ENCODE measurements at places on chromosomes 16 and 17.

GRCh38 chr17:40666331-40666730 lies 1.4 kb upstream of the KRT222 start:
- DNase-seq = no peak

DNA sequence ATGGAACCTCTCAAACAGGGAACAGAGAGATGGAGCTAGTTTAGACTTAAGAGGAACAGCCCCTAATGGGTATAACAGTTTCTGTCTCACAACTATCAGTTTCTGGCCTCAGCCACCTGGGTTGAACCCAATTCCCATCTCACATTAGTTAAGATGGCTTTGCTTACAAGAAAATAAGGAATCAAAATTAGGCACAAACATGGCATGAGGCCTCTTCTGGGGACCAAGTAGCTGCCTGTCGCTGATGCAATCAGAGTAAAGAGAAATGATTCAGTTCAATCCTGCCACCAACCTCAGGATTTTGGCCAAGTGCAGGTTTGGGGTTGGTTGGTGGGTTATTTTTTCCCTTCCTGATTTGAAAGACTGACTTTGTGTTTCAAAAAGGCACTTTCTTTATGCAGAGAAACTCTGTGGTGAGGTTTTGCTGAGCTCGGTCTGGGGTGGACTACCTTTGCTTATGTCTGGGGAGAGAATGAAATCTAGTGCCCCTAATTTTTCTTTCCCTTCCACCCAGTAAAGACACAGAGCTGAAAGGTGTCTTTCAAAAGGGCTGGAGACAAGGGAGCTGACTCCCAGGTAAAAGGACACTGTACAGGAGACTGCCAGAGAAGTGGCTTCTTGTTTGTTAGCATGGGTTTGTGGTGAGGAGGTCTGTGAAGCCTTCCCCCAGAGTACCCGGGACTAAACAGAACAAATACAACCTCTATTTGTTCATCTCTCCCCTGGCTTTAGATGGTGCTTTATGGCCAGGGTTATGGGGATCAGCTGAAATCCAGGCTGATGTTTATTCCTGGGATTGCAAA lies 44.8 kb upstream of the NFAT5 start:
- DNase-seq = peak; percentile 40

- DNase-seq = no peak
Observed at GRCh38 chr16:70483426-70483825, 29.0 kb downstream of the FCSK start.

DNA sequence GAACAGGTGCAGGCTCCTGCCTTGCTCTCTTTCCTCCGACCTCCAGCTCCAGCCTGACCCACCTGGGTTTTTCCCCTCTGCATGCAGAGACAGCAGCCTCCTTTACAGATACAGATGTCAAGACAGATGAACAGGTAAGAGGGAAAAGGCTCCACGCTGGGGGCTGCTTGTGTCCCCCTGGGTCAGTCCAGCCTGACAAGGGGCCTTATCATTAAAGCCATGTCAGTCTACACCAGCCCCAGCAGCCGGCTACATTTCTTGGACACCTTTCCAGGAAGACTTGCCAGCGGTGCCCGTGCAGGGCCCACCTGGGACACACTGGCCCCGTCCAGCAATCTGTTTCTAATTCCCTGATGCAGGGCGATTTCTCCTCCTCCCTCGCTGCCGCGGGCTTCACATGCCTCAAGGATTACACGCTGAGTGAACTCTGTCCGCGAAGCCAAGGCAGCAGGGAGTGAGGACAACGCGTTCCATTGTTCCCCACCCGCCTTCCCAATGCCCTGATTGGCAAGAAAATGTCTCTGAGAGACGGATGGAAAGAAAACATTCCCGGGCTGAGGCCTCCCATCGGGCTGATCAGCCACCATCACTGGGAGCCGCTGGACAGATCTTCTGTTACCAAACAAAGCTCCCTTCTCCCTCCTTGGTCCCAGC lies 184.7 kb downstream of the C16orf95 start:
- DNase-seq = no peak

- DNase-seq = no peak
Observed at GRCh38 chr17:78400581-78401240, 22.3 kb downstream of the PGS1 start.

DNA sequence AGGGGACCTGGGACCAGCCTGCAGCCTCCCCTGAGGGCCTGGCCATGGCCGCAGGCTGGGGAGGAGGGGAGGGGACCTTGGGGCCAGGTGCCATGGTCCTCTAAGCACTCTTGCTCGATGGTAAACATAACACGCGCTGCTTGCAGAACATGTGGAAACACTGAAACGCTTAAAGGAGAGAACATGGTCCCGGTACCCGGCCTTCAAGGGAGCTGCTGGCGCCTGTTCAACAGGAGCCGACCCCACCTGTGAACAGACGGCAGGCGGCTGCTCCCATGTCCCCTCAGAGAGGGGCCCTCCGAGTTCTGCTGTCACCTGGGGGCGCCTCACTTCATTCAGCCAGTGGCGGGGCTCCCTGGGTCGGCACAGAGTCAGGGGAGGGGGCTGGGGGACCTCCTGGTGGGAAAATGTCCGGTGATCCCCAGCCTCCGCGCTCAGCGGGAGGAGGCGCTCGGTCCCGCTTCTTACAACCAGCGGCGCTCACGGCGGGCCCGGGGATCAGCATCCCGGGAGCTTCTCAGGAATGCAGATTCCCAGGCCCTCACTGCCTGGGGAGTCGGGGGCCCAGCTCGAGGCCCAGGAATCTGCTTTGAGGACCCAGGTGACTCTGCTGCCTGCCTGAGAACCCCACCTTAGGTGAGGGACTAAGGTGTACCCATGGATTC lies 854 bp upstream of the SSTR5 start:
- no peak for DNase-seq

- no peak for DNase-seq
Observed at GRCh38 chr16:386641-387156, 4.9 kb upstream of the PGAP6 start.

GRCh38 chr17:6796017-6796886 lies 20.2 kb downstream of the FBXO39 start:
- DNase-seq = no peak

DNA sequence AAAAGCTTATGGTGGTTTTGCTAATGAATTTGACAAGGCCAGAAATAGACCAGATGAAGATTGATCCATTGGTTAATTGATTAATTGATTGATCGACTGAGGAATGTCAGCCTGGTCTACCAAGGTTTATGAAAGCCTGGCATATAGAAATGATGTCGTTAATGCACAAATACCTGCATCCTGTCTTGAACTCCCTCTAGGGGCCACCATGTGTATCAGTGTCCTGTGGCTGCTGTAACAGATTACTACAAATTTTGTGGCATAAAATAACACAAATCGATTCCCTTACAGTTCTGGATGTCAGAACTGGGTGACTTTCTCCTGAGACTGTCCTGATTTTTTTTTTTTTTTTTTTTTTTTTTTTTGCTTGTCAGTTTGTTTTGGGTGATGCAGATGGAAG lies 553.2 kb downstream of the MAF start:
- DNase-seq = no peak

DNA sequence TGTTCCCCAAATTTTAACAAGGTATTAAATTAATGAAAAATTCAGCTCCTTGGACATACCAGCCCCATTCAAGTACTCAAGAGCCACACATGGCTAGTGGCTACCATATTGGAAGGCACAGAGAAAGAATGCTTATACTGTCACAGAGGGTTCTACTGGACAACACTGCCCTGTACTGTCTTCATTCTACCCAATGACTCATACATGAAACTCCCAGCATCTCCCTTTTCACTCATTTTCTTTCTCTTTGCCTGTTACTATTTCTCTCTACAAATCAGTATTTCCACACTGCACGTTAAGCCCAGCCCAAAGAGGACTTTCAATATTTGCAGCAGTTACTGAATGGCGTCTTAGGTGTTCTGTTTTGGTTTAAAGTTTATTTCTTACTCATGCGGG lies 72.1 kb upstream of the RCVRN start:
- DNase-seq = no peak

- no peak for DNase-seq
Observed at GRCh38 chr17:30782206-30782605, 42.3 kb downstream of the CRLF3 start.

DNA sequence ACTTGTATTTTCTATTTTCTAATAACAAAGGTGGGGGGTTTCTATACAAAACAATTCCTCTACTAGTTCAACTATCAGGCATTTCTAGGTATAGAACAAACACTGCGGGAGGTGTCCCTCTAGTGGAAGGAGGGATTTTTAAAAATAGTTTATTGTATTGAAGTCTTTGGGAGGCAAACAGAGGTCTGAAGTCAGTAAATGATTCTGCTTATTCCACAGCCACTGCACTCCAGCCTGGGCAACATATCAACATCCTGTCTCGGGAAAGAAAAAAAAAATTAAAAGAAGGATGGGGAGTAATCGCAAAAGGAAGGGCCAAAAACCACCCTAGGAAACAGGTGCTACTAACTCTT lies 648 bp upstream of the ERCC4 start:
- peak; percentile 44 for DNase-seq

- no peak for DNase-seq
Observed at GRCh38 chr17:68378268-68379176, 78.8 kb downstream of the WIPI1 start.

DNA sequence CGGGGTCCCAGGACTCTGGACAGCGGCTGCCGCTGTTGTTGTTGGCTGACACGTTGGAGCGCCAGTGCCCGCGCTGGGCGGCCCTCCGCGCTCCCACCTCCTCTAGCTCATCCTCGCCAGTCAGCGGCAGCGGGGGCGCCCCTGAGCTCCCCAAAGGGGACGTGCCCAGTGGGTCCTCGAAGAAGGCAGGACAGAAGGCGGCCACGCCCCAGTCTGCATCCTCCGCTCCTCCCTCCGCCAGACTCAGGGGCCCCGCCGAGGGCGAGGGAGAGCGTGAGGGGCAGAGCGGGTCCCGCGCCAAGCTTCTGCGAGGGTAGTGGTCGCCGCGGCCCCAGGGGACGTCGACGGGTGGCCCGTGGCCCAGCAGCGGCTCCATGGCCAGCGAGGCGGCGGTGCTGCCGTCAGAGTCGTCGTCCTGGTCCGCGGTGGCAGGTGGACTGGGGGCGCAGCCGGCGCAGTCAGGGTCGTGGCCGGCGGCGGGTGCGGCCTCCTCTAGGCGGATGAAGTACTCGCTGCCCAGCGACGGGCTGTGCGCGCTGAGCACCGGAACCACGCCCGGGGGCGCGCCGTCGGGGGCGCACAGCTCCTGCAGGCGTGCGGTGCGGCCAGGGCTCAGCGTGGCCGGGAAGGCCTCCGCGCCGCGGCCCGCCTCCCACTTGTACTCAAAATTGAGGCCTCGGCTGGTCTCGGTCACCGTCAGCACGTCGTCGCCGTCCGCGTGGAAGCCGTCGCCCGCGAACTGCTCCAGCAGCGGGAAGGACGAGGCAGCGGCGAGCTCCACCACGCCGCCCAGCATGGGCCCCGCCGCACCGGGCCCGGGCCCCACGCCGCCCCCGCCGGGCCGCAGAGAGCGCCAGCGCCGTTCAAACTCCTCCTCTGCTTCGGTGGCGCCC lies 43.2 kb upstream of the PVALEF start:
- no peak for DNase-seq

GRCh38 chr17:57925361-57925990 lies 29.7 kb downstream of the CUEDC1 start:
- DNase-seq = no peak

DNA sequence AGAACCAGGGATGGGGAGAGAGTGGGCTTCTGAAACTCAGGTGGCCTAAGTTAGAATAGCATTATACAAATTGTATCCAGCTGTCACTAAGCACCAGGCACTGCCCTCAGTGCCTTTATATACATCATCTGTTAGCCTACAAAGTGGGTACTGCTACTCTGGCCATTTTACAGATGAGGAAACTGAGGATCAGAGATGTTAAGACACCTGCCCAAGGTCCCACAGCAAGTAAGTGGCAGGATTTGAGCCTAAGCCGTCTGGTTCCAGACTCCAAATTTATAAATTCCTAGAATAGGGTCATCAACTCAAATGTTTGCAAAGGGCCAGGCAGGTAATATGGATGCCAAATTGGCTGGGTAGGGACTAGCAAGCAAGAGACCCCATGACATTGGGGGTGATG lies 2.3 kb downstream of the ORAI3 start:
- no peak for DNase-seq

DNA sequence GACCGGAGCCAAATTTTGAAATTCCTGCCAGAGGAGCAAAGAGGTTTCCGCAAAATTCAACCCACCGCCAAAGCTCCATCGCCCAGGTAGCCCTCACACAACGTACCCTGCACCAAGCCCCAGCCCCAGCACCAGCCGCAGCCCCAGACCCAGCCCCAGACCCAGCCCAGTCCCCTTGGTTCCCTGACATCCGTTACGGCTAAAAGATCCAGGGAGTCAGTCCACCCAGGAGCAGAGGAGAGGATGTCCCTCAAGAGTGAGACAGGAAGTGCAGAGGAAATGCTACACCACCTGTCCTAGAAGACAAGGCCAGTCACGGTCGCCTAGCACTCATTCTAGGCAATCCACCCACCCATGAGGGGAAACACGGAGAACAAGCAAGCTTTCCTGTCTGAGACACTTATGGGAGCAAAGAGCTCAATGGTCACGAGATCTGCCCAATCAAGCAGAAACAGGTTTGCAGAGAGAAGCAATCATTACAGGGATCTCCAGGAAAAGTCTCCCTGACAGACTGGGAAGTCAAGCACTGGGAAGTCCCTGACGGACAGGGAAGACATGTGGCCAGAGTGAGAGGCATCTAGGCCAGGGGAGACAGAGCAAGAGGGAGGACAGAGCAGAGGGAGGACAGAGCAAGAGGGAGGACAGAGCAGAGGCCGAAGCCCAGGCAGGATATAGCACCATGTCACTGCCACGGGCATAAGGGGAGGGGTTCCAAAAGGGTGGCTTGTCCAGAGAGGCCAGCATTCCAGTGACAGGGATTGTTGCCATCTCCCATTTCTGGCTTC lies 15.0 kb upstream of the KCNJ18 start:
- no peak for DNase-seq

DNA sequence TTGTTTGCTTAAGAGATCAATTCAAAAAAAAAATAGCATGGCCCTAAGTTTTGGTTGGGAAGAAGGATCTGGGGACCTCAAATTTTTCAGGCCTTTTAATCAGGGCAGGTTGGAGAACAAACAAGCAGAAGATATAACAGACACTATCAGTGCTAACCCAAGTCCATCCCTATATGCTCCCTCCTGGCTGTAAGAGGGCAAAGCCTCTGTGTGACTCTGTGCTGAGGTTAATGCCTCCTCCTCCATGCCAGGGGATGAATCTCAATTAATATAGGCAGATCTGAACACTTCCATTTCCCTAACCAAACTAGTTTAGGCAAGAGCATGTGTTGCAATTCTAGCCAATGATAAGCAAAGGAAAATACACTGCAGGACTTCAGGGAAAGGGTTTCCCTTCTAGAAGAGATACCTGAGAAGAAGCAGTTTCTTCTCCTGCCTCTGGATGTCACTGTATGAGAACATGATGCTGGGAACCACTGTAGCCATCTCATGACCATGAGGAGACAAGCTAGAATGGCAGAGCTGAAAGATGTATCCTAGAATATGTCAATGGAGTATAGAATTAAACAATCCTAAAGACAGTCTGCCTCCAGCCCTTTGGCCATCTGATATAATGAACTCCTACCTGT lies 76.0 kb downstream of the CHD9NB start:
- DNase-seq = peak; percentile 42

Measured in GM13977 (cell line).